ENCODE measurements at places on chromosomes 1 and 21.

GRCh38 chr1:188432427-188432826 is 1603.7 kb downstream of the PLA2G4A start:
- DNase-seq = no peak

GRCh38 chr1:165576536-165576935 is 32.7 kb downstream of the LRRC52 start:
- no peak for DNase-seq

- DNase-seq = no peak
These were observed 67.0 kb upstream of the KLHDC7A start for GRCh38 chr1:18413541-18414305.

DNA sequence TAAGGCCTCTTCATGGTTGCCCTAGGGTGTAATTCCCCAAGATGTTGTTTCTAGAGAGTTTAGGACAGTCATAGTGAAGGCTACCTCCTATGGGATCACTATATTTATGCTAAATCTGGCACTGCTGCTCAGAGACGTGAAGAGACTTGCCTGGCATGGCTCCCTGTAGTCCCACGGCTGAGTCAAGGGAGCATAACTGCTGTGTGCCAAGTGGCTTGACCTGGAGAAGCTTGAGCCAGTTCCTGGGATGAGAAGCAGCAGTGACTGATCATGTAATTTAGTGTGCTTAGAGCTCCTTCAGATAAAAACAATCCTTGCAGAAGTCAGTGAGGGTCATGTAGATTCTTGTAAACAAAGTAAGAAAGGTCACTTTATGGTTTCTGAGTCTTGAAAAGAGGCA is 68.9 kb upstream of the TSPAN2 start:
- no peak for DNase-seq

- DNase-seq = no peak
These were observed 13.8 kb downstream of the RNU5D-1 start for GRCh38 chr1:44717156-44717555.

GRCh38 chr1:206687915-206688442 is 3.3 kb downstream of the MAPKAPK2 start:
- DNase-seq = no peak

- no peak for DNase-seq
These were observed 36.4 kb downstream of the VPS26C start for GRCh38 chr21:37230632-37231248.

- no peak for DNase-seq
These were observed at the start of gene ARHGAP30 for GRCh38 chr1:161069731-161070270. ARHGAP30 (minus strand) TSS chr1:161069891; CDS start chr1:161069624, 267 bp downstream.

DNA sequence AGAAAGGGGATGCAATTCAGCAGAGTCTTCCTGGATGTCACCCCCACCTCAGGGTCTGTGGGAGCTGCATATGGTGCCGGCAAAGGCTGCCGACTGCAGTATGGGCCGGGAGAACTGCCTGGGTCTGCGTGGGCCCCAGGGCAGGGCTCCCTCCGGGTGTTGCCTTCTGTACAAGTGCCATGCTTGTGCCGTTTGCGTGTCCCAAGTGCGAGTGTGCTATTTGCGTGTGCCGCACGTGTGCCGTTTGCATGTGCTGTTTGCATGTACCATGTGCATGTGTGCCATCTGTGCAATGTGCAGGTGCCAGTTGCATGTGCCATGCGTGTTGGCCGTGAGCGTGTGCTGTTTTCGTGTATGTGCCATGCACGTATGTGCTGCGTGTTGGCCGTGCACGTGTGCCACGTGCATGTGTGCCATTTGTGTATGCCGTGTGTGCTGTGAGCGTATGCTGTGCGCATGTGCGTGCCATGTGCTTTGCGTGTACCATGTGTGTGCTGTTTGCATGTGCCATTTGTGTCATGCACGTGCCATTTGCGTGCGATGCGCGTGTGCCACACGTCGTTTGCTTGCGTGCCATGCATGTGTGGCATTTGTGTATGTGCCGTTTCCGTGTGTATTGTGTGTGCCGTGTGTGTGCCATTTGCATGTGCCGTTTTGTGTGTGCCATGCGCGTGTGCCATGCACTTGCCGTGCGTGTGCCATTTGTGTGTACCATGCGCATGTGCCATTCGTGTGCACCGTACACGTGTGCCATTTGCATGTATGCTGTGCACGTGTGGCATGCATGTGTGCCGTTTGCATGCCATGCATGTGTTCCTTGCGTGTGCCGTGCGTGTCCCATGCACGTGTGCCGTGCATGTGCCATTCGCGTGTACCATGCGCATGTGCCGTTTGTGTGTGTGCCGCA is 1.5 kb upstream of the TAS1R3 start:
- DNase-seq = no peak

DNA sequence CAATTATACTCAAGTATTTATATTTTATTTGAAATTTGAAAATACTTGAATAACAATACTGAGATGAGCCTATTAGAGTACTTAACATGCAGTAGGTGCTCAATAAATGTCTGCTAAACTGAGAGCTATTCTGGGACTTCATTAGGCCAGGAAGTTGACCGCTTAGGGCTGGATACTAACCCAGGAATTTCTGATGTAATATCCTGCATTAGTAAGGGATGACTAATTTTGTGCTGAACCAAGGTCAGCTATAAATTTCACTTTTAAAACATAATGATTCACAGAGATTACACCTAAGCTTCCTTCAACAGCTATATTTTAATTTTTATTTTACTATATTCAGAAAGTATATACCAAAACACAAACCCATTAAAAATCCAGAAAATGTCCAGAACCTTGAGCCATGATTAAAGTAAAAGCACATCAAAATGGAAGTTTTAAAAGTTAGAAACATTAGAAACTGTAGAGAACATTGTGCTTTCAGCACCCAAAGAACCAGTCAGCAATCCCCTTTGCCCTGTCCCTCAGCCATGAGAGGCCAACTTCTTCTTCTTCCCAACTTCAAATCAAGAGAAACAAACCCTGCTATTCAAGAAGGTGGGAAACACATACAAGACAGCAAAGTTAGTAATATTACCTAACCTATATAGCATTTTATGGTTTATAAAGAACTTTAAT is 35.4 kb downstream of the WNT2B start:
- DNase-seq = peak; percentile 60

GRCh38 chr1:3890389-3891328 is 9.4 kb downstream of the C1orf174 start:
- DNase-seq = no peak

DNA sequence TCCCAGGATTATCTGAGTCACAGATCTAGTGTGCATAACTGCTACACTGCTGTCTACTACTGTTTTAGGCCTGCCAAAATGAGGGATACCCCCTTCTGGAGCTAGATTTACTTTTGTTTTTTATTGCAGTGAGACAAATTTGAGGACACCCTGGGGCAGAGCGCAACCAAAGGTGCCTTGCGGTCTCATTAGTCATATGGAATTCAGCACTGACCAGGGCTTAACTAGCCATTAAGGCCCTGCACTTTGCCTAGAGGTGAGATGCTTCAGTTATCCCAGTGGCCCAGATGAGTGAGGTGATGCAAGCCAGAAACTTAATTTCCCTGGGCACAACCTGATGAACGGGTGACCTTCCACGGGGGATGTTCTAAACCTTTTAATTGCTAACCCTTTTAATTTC is 998 bp upstream of the SPAG17 start:
- DNase-seq = no peak

GRCh38 chr1:59730302-59730701 is 84.4 kb upstream of the HOOK1 start:
- DNase-seq = no peak

DNA sequence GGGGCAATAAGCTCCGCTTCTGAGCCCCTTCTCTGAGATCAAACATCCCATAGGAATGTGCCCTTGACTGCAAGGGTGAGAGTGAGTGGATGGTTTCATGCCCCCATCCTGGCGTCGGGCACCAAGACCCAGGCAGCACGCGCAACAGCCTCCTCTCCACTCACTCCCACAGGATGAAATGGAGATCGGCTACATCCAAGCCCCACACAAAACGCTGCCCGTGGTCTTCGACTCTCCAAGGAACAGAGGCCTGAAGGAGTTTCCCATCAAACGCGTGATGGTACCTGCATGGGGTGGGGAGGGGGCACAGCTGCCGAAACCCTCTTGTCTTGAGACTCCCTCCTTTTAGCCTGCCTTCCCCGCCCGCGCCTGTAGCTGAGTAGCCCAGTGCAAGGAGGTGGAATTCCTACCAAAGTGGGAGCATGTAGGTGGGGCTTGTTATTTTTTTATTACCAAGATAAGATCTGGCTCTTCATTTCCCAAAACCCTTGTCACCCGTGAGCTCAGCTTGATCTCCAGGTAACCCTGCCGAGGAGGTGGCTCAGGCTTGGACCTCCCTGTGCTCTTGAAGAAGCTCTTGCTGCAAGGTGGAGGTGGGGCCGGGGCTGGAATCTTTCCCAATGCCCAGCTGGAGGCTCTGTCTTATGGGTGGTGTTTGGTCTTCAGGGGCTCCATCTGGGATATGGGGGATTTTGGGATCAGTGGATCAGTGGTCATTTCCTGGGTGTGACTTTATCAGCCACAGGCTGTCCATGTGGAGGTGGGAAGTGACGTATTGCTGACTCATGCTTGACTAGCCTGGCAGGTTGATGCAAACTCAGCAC is 24.0 kb upstream of the PADI6 start:
- no peak for DNase-seq

- peak; percentile 74 for DNase-seq
These were observed 2.7 kb downstream of the CAPN2 start for GRCh38 chr1:223714849-223715603.

- no peak for DNase-seq
These were observed 27.9 kb downstream of the CACNA1S start for GRCh38 chr1:201084295-201084694.

- DNase-seq = no peak
These were observed 1.2 kb downstream of the VAV3 start for GRCh38 chr1:107963601-107964335.

DNA sequence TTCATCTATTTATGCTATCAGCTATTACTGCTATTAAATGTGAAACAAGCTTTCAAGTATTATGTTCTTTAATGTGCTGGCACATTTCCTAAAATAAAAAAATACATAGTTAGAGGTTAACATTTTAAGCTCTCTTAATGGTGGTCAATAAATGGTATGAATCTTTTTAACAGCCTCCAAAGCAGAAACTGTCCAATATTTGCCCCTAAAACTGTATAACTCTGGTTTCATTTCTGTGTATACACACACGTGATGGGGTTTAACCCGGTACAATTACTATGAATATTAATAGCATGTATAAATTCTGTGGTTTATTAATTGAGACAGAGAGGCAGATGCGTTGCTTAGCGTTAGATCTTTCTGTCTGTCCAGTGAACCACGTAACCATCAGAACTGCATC is 2.2 kb downstream of the ESRRG start:
- no peak for DNase-seq

DNA sequence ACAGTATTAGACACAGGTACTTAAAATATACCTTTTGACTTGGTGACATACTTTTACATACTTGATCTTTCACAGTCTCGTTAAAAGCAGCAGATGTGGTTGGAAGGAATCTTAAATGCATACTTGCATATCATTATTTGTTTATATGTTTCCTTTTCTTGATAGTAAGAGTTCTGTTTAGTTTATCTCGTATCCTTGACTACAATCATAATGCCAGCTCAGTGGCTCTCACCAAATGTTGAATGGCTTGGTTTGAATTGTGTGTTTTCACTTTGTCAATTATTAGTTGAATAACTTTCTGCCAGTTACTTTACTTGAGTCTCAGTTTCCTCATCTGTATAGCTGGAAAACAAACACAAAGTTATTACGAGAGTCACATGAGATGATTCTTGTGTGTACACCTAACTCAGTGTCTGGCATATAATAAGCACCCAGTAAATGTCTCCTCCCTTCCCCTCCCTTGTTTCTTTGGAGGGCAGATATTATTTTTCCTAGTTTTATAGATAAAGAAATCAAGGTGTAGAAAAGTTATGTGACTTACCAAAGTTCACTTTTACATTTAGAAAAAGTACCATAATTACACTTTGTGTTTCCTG is 131.6 kb upstream of the IVNS1ABP start:
- DNase-seq = no peak

DNA sequence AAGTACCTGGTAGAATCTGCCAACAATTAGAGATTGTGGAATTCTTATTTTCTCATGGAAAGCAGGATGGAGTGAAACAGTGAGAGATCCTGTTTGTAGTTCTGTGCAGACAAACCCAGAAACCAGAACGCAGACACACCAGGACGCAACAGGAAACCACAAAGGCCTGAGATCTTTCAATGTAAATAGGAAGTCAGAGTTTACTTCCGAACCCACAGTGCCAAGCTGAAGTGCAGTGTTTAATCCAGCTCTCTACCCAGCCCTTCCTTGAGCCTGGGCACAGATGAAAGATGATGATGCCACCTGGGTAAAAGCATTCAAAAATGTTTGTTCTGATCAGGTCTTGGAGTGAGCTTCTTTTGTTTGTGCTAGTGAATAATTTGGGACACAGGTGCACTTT is 244.2 kb upstream of the HOOK1 start:
- DNase-seq = no peak

- no peak for DNase-seq
These were observed 10.0 kb upstream of the FAAP20 start for GRCh38 chr1:2204415-2205190.

DNA sequence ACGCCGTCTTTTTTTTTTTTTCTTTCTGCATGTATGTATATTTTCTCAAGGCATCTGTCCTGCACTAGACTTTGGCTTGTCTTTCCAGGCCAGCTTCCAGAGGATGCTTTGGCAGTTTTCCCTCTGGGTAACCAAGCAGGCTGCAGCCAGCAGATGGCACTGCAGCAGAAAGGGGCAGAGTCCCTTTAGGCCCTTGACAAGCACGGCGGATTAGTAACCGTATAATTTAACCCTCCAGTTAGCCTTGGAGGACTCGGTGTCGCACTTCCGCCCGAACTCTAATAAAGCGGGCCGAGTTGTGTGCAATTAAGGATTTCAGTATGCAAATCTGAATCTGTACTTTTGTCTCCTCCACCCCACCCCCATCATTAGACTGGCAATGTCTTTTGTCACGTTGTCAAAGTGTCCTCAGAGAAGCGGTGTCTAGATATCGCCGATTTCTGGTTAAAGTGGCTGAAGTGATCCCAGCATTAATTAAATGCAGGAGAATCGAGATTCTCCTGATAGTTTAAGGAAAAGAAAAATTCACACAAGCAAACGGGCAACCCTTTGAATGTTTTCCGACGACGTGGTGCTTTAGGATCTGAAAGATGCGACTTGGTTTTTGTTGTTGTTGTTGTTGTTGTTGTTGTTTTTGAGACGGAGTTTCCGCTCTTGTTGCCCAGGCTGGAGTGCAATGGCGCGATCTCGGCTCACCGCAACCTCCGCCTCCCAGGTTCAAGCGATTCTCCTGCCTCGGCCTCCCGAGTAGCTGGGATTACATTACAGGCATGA is 1.1 kb upstream of the TMEM167B start:
- DNase-seq = no peak

DNA sequence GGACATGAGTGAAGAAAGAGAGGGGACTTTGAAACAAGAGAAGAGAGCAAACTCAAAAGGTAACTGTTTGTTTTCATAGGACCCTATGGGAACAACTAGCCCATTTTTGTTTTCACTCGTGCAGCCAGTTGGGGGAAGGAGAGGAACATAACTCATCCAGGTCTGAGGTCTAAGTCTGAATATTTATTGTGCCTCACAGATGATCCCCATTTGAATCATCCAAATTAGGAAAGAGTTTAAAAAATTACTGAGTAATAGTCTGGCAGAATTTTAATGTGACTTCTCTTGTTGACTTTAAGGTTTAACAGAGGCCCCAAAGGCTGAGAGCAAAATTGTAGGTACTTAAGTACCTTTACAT is 10.4 kb upstream of the TSPAN2 start:
- no peak for DNase-seq
